ENCODE measurements at places on chromosomes 3 and 15.

- no peak for DNase-seq
These were observed 533.1 kb downstream of the TBL1XR1 start for GRCh38 chr3:176663837-176664831.

DNA sequence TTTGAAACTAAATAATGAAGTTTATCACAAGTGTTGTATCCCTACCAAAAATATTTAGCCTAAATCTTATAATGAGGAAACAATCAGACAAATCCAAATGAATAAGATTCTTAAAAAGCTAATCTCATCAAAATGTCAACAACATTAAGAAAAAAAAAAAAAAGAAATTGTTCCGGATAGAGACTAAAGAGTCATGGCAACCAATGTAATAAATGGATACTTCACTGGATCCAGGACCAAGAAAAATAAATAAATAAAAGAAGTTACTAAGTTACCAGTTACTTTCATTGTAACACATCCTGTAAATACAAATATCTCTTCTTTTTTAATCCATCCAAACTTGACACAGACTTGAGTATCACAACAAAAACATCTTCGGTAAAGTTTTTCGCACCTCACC is 607 bp downstream of the MRPL47 start:
- no peak for DNase-seq

GRCh38 chr3:124059580-124059979 is 67.7 kb upstream of the ROPN1 start:
- DNase-seq: no peak

DNA sequence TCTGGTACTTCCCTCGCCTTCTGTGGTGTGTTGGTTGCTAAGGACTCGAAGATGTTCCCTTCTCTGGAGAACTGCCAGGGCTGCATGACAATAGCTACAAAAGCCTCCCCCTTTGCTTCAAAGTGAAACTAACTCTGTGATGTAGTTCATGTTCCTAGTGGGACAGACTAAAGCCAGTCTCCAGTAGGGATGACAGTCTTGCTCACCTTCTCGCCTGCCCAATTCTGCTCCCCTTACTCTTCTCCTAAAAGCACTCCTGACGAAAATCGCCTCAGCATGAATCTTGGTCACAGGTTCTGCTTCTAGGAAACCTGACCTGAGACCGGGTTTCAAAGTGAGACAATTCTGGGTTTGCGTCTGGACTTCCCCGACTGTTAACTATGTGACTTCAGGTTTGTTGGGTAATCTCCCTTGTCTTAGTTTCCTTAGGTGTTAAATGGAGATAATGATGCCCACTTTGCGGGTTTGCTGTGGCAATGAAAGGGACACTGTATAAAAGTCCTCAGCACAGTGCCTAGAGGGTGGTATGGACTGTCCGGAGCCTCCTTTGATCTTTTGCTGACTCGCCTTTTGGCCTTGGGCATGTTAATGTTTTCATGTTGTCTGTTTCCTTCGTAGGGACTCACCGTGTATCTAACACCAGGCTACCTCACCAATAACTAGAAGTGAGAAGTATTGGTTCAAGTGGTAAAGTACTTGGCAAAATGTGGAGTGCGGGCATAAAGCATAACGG is 24.9 kb upstream of the THRB start:
- no peak for DNase-seq

GRCh38 chr3:187504435-187504834 is 136.2 kb downstream of the RTP4 start:
- no peak for DNase-seq

DNA sequence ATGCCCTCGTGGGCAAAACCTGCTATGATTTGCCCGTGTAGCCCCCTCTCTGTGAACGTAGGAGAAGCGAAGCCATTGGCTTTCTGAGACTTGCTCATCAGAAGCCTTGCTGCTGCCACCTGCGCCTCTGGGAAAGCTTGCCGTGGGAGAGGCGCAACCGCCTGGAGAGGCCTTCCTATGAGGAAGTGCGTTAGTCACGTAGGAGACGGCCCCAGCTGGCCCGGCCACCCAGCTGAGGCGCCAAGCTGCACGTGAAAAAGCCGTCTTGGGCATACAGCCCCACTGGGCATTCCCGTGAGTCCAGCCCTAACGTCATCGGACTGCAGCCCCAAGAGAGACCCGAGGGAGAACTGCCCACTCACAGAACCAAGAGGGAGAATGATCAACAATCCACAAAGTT is 49.1 kb upstream of the TJP1 start:
- DNase-seq: no peak

DNA sequence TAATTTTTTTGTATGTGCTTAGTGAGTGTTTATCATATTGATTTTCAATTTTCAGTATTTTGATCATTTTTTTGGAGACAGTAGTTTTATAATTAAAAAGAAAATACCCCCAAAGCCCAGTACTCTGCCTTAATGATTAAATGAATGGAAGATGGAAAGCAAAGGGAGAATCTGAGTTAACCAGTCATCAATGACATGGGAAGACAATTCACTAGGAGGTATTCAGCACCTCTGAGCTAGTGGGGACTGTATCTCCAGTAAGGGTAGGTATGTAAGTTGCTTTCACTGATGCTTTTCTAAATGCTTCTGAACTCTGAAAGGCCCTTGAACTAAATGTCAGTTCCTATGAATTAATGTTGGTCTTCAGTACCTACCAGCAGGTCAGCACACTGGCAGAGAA is 590.4 kb upstream of the DPPA4 start:
- no peak for DNase-seq

DNA sequence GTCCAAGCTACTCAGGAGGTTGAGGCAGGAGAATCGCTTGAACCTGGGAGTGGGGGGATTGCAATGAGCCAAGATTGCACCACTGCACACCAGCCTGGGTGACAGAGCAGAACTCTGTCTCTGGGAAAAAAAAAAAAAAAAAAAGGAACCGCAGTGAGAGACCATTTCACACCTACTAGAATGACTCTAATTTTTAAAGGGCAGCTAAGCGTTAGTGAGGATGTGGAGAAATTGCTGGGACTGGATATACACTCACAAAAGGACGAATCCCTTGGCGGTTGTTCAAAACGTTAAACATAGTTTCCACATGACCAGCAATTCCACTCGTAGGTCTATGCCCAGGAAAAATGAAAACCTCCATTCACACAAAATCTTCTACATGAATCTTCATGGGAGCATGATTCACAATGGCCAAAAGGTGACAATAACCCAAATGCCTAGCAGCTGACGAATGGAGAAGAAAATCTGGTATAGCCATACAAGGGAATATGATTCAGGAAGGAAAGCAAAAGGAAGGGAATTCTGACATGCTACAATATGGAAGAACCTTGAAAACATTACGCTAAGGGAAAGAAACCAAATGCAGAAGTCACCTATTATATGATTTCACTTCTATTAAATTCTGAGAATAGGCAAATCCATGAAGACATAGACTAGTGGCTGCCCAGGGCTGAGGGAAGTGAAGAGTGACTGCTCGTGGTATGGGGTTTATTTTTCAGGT is 127.0 kb downstream of the CHSY1 start:
- no peak for DNase-seq

- DNase-seq: no peak
These were observed 136.7 kb upstream of the ADAMTS9 start for GRCh38 chr3:64824394-64824909.

DNA sequence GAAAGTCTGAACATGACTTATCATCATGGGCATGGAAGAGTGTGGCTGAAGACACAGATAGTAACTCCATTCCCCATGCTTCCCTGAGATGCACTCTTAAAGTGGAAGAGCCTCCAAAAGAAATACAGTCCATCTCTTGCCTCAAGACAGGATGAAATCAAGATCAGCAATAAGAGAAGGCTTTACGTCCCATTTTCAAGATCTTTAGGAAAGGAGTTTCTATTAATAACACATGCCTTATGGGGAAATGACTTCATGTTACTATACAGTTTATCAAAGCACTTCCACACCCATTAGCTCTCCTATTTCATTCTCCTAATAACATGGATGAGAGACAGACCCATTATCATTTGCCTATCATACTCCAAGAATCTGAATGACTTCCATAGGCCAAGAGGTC is 6.1 kb upstream of the KBTBD12 start:
- DNase-seq: no peak
